ENCODE measurements at places on chromosomes 2 and 18.

GRCh38 chr2:232386490-232386739 is 7.9 kb downstream of the ALPP start:
- DNase-seq = no peak

- no peak for DNase-seq
Measured at GRCh38 chr2:36553683-36554082, 44.3 kb downstream of the FEZ2 start.

DNA sequence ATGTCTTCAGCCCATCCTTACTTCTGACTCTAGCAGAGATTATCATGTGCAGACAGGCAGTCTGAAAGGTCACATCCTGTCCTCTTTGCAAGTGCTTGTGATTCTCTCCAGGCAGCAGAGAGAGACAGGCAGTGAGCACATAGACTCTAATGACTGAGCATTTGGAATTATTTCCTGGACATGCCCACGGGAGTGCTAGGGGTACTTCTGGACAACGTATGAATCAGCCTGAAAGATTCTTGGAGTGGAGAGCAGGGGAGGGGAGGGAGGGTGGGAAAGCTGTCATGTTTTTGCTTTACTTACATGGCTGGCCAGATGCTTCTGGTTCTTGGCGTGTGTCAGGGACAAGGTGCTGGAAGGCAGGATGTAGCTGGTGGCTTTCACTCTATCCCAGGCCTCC is 150.6 kb downstream of the RIF1 start:
- peak; percentile 80 for DNase-seq

DNA sequence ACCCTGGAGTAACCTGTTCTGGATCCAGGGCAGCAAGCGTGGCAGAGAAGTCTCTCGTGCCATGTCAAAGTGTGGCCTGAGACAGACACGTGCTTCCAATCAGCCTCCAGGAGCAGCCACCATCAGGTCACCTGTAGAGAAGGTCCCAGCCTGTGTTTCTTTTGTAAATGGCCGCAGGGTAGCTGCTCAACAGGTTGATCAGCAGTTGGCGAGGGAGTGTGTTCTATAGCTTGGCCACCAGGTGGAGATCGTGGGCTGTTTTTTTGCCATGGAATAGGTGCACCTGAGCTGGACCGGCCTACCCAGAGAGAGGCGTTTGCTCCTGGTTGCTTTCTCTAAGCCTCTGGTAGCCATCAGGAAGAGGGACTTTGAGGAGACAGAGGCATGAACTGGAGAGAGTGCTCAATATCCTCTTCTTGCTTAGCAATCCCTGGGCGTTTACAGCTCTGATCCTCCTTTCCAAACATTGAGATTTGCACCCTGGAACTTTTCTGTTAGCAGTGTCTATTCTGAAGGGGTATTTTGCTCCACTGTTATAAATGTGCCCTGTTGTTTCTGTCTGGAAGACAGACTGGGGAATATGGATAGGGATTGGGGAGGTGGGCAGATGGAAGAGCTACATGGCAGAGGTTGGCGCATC is 34.2 kb upstream of the EN1 start:
- DNase-seq = peak; percentile 30

GRCh38 chr2:20351555-20352229 is 1.0 kb upstream of the PUM2 start:
- DNase-seq = no peak

- DNase-seq = no peak
Measured at GRCh38 chr2:166384774-166385173, 9.0 kb upstream of the SCN9A start.

DNA sequence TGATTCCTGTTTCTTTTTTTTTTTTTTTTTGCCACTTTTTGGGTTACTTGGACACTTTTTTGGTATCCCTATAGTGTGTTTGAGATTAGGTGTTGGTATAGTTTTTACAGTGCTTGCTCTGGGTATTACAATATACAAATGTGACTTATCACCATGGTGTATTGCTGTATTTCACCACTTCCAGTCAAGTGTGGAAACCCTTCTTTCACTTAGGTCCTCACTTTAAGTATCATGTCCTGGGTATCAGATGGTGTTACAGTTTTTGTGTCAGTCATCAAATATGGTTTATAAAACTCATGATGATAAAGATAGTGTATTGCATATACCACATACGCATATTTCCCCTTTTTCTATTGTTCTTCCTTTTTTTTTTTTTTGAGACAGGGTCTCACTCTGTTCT is 1.8 kb downstream of the ATP9B start:
- no peak for DNase-seq

DNA sequence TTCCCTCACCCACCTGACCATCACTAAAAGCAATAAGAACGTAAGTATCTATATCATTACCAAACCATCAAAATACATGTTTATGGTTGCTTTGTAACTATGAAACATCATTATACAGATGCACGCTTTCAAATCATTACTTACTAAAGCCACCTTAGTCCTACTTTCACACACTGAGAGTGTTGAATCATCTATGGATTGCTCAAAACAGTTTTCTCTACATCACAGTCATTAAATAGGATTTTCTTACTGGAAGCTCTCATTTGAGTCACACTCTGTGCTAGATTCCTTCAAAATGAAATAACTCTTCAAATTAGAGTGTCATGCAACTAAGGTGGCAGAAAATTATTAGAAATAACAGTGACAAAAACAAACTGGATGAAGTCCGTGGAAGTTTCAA is 878.4 kb downstream of the CPS1 start:
- no peak for DNase-seq

DNA sequence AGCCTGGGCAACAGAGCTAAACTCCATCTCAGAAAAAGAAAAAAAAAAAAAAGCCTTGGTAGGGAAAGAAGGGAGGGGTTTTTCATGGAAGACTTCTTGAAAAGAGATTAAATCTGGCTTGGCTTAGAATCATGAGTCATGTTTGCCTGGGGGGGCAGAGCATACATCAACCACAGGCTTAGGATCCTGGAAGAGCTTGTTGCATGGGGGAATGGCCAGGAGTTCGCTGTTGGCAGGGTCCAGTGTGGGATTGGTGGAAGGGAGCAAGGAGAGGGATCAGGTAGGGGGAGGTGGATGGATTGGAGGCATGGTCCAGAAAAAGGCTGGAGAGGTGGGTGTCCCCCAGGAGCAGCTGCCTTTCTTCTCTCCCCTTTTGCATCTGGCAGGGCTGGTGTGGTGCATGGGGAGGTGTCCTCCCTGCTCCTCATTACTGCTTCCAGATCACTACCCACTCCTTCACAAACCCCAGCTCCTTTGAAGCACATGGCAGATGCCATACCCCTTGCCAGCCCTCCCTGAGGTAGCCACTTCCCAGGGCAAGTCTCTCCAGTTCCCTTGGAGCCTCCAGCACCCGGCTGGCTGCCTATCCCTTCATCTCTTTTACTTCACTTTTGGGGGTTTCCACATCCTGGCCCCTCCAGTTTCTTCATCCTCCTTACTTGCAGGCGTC is 2.5 kb downstream of the ARMC9 start:
- DNase-seq = peak; percentile 79

DNA sequence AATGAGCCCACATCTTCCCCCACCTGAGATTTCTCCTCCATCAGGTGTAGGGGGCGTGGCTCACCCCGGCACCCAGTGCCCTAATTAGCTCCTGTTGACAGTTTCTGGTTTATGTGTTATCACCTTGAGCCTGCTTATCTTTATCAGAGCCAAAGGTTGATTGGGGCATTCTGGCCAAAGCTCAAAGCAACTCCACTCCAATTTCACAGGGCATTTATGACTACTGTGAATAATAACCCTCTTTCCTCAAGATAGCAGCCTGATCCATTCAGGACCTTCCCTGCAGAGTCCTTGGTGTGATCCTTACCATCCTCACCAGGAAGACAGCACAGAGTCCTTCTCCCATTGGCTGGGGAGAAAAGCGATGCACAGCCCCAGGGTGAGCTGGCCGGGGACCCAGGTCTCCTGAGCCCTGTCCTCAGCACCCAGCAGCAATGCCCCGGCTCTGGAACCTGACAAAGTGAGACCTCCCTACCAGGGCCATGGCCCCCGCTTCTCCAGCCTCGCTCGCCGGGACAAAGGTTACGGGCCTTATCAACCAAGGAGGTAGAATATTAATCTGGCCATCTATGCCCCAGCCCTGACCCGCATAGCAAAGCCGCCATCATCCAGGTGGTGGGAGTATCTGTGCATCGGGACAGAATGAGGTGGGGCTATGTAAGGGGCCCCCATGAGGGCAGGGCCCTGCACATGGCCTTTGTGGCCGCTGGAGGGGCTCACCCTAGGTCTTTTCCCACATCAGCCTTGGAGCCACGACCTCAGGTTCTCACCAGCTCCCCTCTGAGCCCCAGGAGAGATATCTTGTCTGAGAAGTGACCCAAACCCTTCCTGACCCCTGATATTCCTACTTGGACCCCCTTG is 64.5 kb downstream of the ZFP36L2 start:
- DNase-seq = no peak

DNA sequence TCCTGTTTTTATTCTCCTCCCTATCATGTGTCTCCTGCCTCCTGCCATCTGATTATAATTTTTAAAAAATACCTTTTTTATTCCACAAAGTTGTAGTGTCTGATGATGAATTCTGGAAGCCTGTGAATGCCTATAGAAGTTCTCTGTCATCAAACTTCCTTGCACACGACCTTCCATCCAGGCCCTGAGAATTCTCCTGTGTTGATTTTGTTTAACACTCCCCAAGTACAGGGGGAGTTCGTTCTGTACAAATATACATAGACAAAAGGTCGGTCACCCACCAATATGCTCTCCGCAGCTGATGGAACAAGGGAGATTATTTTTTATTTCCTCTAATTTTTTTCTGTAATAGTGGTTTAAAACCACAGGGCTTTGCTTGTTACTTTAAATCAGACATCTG is 232.5 kb downstream of the PIEZO2 start:
- DNase-seq = no peak

- DNase-seq = no peak
Measured at GRCh38 chr2:117771969-117772630, 42.4 kb upstream of the DDX18 start.

DNA sequence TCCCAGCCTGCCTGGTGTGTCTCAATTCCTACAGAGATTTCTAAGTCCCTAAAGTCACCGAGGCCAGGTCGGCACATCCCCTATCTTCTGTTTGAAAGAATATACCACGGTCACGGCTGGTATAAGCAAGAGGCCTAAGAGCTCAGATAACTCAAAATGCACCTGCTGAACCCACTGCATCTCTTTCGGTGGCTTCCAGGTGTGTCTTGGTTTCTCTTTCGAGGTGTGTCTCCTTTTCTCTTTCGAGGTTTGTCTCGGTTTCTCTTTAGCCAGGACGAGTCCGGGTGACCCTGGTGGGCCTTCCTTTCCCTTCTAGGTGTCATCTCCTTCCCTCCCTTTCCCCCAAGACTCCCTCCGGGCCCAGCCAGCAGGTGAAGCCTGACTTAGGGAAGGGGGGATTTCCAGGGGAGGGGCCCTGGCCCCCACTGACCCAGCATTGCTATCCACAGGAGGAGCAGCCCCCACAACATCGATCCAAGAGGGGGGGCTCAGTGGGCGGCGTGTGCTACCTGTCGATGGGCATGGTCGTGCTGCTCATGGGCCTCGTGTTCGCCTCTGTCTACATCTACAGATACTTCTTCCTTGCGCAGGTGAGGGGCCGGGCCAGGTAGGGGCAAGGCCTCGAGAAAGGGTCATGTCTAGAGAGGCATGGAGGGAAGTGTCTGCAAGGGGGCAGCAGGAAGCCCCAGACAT is 8.4 kb downstream of the ITM2C start:
- DNase-seq = no peak

GRCh38 chr2:217283460-217283859 is 423.6 kb upstream of the TNP1 start:
- no peak for DNase-seq

DNA sequence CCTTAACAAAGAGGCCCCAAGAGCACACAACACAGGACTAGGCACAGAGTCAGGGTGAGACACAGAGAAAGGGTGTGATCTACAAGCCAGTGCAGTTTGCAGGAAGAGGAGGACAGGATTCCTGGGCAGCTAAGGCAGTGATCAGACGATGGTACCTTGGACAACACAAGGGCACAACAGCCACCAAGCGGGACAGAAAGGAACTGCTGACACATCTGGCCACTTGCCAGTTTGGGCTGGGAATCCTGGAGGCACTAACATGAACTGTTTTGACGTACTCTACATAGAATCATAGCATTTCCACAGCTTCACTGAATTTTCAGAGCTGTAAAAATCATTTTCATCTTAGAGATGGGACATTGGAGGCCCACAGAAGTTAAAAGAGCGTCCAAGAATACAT is 221.5 kb upstream of the SLC35G4 start:
- DNase-seq = no peak

DNA sequence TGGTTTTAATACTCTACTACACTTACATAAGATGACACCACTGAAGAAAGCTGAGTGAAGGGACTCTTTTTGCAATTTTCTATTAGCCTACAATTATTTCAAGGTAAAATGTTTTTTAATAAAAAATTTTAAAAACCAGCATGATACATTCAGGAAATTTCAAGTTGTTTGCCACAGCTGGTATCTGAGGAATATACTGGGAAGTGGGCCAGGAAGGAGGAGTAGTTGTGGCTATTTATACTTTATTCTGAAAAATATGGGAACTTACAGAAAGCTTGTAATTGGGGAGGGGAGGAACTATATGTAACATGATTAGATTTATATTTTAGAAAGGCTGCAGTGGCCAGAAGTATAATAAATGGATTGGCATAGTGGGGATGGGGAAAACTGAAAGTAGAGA is 40.8 kb downstream of the WDR35 start:
- no peak for DNase-seq

GRCh38 chr18:68826121-68826520 is 28.2 kb downstream of the CCDC102B start:
- no peak for DNase-seq

DNA sequence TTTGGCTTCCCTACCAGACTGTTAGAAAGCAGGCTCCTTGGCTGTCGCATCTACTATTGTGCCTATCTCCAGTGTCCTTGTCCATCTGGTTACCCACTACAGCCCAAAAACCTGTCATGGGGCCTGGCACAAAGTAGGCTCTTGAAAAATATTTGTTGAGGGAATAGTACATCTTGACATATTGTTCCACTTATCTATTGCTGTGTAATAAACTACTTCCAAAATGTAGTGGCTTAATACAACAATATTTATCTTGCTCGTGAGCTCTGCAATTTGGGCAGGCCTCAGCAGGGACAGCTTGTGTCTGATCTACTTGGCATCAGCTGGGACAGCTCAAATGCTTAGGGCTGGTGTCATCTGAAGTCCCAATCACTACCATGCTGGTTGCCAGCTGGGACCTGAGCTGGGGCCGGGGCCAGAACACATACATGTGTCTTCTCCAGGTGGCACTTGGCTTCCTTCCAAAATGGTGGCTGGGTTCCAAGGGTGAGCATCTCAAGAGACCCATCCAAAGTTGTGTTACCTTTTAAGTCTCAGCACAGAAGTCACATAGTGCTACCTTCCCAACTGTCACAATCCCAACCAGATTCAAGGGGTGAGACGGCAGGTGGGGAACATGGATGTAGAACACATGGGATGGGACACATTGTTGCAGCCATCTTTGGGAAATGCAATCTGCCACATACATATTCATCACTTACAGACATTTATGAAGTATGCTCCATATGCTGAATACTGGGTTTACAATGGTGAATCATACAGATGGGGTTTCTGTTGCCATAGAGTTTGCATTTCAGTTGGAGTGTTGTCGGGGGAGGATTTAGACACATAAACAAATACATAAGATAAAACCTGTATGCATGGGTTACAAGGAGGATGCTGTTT is 134.2 kb downstream of the FOXI3 start:
- no peak for DNase-seq

GRCh38 chr2:1505031-1505441 is 91.8 kb downstream of the TPO start:
- DNase-seq = no peak

Data from NCI-H226 (cell line).